D341Med (cell line): ENCODE measurements at places on chromosomes 2 and 18.

DNA sequence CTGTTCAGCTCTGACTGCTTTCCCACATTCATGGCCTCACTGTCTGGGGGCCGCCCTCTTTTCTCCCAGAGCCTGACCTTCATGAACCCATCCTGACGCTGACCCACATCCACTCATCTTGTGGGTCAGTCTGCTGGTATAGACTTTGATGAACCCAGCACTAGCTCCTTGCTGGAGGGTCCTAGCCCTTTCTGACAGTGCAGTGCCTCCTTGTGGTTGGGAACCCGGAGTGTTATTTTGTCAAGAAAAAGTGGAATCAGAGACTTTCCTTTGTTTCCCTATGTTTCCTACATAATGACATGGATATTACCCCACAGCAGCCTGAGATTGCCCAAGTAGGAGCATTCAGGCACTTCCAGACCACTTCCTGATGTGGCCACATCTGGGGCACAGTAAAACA lies 19.3 kb upstream of the OSR1 start:
- no peak for DNase-seq

DNA sequence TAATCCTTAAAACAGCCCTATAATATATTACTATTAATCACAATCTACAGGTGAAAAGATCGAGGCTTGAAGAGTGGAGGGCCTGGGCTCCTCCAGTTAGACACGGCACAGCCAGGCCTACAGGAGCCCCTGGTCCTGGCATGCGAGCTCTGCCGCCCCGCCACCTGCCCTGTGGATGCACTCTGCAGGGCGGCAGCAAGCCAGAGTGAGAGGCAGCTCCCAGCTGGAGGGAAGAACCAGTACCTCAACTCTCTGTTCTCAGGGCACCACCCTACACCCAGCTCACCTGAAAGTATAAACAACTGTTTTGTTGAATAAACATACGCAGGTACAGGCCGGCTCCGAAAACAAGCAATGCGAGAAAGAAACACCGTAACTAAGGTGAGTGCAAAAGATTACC lies 34.6 kb downstream of the EIPR1 start:
- DNase-seq, result no peak

DNA sequence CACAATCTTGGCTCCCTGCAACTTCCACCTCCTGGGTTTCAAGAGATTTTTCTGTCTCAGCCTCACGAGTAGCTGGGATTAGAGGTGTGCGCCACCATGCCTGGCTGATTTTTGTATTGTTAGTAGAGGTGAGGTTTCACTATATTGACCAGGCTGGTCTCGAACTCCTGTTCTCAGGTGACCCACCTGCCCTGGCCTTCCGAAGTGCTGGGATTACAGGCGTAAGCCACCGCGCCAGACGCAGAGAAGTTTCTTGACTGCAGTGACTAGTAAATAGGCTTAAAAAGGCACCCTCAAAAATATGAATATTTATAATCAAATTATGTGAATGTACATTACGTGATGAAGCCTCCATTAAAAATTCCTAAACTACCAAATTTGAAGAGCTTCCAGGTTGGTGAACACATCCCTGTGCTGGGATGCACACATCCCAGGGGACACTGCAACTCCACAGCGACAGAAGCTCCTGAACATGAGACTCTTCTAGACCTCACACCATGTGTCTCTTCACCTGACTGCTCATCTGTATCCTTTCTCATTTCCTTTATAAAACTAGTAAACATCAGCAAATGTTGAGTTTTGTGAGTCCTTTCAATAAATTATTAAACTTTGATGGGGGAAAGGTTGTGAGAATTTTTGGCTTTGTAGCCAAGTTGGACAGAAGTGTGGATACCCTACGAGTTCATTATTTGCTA lies 203.3 kb upstream of the SPOPL start:
- DNase-seq, result no peak

DNA sequence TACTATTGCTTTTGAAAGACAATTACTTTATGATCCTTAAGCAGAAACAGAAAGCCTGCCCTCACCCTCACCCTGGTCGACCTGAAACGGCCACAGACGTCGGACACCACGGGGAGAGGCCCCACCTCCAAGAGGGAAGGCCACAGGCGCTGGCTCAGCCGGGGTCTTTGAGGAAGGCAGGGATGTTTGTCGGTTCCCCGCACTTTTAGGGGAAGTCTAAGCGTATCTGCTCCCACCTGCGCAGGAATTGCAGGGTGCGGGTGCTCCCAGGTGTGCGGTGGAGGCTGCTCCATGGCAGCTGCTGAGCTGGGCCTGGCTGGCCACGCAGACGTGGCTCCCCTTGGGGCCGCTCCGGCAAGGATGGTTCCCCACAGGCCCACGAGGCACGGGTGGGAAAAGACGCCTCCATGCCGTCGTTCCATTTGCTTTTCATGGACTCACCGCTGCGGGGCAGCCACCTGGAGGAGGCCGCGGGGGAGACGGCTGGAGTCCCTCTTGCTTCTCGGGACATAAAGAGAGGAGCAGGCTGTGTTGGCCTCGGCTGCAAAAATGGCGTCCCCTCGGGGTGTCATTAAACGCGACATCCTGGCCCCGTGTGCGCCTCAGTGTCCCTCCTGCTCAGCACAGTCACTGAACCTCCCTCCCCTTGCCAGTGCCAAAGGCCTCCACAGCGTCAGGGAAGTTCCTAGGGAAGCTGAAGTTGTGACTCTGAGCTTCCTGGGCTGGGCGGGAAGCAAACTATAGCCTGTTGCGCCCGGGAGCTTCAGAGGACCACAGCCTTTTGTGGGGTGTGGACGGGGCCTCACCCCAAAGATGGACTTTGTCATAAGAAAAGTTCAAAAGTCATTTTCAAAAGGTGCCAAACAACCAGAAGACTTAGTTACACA lies 63.4 kb downstream of the NFATC1 start:
- no peak for DNase-seq
